GM12891 (cell line): ENCODE measurements at places on chromosomes 6 and 20.

GRCh38 chr6:158777510-158777909, 41.7 kb downstream of the EZR start:
- DNase-seq = no peak

DNA sequence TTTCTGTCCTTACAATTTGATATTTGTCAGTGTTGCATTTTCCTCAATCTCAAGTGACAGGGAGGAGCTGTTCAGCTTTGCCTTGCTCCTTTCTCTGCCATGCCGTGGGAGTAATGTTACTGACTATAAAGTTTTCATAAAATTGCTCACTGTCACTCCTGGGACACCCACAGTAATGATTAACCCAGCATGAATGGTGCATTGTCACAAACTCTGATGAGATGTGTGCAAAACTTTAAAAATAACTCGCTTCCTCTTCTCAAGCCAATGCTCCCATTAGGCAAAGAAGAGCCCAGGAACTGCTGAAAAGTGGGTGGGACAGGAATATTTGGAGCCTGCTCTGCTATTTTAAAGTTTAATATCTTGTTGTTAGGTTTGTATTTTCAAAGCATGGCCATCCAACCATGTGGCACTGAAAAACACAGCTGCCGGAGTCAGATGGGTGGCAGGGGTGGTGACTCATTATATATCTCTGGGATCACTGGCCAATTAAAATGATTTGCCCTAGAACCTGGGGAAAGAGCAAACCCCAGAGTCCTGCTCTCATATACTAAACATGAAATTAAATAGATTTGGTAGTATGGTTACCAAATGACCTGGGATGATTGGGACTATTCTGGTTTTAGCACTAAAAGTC, 260.1 kb downstream of the BTBD3 start:
- no peak for DNase-seq

DNA sequence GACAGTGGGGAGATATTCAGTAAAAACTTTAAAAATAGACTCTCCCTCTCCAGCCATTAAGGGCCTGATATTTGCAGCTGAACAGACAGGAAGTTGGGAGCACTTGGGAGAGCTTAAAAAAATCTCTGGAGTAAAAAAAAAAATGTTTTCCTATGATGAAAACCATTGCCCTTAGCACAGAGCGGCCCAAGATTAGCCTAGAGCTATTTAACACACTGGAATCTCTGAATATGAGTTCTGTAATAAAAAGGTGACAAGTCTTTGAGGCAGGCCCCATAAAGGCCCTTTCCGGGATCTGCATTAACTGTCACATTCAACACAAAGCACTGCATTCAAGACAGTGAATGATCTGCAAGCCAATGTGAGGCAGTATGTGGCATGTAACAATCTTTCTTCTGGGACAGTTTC, 393.7 kb downstream of the ZFAND3 start:
- no peak for DNase-seq

GRCh38 chr6:35017411-35018181, 123.5 kb downstream of the TCP11 start:
- DNase-seq = no peak

DNA sequence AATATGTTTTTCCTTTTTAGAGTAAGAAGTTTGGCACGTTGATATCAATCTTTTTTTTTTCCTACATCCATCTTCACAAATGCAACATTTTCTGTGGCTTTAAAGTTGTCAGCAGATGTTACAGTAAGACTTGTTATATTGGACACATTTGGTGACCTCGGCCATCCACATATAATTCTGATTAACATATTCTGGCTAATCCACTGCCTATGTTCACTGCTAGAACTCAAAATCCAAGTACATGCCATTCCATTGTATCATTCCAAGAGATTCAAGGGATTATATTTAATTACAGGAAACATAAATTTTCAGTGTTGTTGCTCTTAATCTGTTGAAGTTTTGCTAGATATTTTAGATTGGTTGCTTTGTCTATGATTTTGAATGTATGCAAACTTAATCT, 367.6 kb downstream of the TENT5A start:
- DNase-seq = no peak

DNA sequence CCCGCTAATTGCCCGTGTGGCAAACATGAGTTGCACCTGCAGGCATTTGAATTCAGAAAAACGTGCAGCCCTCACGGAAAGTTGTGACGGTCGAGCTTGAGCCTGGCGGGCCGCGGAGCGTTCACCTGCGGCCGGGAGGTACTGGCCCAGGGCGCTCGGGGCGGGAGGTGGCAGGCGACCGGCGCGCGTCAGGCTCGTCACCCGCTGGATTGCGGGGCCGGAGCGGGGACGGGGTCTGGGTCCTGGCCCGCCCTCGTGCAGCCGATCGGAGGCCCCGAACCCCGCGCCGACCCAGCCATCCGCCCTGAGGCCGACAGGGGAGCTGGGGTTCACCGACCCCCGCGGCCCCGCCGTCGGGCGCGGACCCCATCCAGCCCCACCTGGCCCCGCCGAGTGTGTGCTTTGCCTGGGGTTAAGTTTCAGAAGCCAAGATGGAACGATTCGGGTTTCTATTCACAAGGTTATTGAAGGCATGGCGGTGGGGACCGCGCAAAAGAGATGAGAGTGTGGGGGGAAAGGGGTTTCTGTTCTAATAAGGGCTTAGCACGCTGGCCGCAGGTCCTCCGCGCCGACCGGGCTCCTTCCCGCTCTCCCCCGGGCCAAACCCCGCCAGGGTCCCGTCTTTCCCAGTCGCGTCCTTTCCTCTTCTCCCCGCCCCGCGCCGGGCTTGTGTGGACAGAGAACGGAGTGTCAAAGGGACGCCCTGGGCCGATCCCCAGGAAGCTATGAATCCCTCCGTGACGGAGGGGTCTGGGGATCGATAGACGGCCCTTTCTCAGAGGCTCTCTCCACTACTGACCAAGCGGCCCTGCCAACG, 1.6 kb upstream of the HEY2 start:
- no peak for DNase-seq

DNA sequence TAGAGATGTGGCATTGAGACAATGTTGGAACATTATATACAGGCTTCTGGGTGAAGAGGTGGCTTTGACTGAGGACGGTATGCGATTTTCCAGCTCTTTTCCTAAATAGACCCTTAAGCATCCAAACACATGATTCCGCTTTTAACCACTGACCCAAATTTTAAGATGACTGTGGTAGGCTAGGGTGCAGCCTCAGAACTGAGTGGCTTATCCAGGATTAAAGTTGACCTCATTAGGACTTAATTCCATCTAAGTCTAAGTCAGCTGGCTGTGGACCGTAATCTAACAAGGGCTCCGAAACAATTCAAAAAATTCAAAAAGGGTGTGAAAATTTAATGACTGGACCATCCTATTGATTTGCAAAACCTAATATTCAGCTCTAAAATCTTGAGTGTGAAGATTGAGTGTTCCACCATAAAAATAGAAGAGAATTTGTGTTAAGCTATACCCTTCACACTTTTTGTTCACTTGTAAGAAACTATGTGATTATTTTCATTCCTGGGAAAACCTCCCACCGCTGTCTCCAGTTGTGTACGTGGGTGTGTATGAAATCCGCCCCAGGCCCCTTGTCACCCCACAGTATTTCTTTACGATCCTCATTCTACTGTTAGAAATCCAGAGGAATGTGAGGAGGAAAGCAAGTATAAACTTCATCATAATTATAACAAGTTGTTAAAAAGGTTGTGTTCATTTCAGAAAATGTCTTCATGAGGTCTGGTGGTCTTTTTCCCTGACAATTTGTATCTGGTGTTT, 2.7 kb downstream of the PCMTD2 start:
- no peak for DNase-seq

GRCh38 chr20:62907384-62908317, 18.7 kb downstream of the DIDO1 start:
- peak; percentile 43 for DNase-seq

DNA sequence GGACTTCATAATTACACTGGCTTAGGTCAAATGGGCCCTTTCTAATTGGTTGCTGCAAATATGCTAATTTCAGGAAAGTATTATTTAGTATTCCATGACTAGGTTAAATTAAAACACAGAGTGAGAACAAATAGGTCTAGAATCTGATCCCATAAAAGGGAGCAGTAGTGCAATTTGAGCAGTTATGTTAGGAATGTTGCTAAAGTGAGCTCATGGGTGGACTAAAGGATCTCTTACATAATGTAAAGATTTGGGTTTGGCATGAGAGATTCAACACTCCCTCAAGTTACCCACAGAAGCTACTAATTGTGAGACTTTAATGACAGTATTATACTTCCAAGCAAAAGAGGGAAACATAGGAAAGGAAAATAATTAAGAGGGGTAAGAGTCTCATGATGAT, 109.1 kb downstream of the C6orf58 start:
- DNase-seq = no peak

DNA sequence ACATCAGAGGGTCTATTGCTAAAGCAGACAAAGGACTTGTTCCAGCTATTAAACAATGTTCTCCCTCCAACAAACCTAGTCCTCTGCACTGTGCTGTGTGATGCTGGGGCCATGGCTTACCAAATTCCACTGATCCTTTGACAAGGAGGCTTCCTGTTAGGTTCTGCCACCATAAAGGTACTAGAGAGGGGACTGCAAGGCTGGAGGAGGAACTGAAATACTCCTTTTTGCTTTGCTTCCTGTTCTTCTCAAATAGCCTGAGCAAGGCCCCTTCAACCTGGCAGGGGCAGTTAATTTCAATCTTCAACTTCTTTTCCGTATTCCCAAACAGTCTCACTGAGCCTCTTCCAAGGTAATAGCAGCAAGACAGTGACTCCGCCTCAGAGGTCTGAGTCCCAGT, 286.4 kb upstream of the IRAK1BP1 start:
- DNase-seq = no peak
